ENCODE measurements at places on chromosomes 5 and 9.

- DNase-seq, result peak; percentile 49
Measured at GRCh38 chr5:52997424-52997823, 8.3 kb downstream of the ITGA2 start.

DNA sequence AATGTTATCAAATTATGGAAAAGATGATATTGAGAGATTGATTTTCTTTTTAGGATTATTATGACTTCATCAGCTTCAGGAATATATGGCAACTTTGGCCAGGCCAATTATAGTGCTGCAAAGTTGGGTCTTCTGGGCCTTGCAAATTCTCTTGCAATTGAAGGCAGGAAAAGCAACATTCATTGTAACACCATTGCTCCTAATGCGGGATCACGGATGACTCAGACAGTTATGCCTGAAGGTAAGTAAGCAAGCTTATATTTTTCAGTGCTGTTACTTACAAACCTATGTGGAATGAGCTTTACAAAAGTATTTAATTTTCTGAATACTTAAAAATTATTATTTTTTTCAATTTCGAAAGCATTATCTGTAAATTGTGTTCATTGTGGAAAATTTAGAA is 26.5 kb downstream of the HSD17B4 start:
- DNase-seq, result no peak

GRCh38 chr9:91655215-91655614 is 231.6 kb upstream of the NFIL3 start:
- no peak for DNase-seq

DNA sequence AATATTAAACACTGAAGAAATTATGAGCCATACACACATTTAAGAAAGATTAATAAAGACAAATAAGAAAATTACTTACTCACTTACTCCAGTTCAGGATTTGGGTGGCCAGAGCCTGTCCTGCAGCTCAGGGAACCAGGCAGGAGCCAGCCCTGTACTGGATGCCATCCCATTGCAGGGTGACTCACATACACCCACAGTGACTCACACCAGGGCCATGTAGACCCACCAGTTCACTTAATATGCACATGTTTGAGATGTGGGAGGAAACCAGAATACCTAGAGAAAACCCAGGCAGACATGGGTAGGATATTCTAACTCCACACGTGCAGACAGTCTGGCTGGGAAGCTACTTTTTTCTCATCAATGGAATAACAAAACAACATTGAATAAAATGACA is 49.6 kb upstream of the ADRB2 start:
- no peak for DNase-seq

DNA sequence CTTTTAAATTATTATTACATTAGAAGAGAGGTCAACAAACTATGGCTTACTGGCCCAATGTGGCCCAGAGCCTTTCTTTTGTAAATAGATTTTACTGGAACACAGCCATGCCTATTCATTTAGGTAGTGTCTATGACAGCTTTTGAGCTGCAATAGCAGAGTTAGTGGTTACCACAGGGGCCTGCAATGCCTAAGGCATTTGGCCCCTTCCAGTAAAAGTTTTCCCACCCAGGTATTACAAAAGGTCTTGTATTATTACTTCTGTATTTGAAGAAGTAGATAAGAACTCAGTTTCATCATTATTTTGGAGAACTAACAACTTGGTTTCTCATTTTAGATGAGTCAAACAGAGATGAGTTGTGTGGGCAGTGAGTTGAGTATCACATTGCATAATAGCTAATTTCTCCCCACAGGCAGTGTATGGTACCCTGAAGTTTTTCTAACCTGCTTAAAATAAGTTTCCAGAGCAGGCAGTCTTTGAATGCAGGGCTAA is 9.5 kb downstream of the MTRR start:
- no peak for DNase-seq

- no peak for DNase-seq
Measured at GRCh38 chr5:173915310-173916014, 27.3 kb downstream of the CPEB4 start.
